Body of pancreas (tissue), 4 donors: ENCODE measurements at places on chromosomes 1 and 21. TPM values are rescaled to one million over a fixed set of nuclear protein-coding genes. Genes with fewer than 3 reads are reported as not detected.

DNA sequence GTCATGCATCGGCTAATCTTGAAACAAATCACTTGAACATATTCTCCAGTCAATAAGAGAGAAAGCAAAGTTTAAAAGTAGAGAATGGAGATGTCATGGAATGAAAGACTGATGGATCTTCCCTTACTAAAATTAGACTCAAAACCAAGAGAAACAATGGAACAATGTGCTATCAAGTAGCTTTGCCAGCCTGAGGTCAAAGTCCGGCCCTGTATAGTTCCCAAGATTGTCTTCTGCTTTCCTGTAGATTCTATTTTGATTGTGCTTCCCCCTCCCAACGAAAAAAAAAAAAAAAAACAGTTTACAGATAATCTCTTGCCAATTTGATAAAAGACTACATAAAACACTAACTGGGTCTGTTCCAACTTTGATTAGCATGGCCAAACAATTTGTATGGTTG is 40.8 kb upstream of the KIRREL1 start:
- DNase-seq = no peak
- no peak overlapping the region for H3K27ac ChIP-seq
- no peaks in the 10 kb centered on the region for H3K27me3 ChIP-seq
- no peaks in the 10 kb centered on the region for H3K36me3 ChIP-seq
- no peak overlapping the region for H3K4me3 ChIP-seq
- peaks cover 13% of the 10 kb centered on the region for H3K4me1 ChIP-seq

GRCh38 chr1:33971913-33972312 is 108.0 kb downstream of the HMGB4 start:
- H3K4me3 ChIP-seq = no peak overlapping the region
- no peak overlapping the region for H3K27ac ChIP-seq
- no peaks in the 10 kb centered on the region for H3K36me3 ChIP-seq
- DNase-seq = no peak

Gene DUSP10
- 5.4 TPM for total RNA-seq

- DNase-seq = no peak
- no peaks in the 10 kb centered on the region for H3K36me3 ChIP-seq
- H3K4me1 ChIP-seq = no peaks in the 10 kb centered on the region
- no peak overlapping the region for H3K4me3 ChIP-seq
Measured at GRCh38 chr1:64231654-64232053, 28.2 kb downstream of the UBE2U start.

Gene CIART
- total RNA-seq = 1.3 TPM

- H3K4me1 ChIP-seq = no peaks in the 10 kb centered on the region
- no peaks in the 10 kb centered on the region for H3K36me3 ChIP-seq
- H3K27me3 ChIP-seq = no peaks in the 10 kb centered on the region
Measured at GRCh38 chr1:5374192-5374591, 618.0 kb downstream of the NPHP4 start.

DNA sequence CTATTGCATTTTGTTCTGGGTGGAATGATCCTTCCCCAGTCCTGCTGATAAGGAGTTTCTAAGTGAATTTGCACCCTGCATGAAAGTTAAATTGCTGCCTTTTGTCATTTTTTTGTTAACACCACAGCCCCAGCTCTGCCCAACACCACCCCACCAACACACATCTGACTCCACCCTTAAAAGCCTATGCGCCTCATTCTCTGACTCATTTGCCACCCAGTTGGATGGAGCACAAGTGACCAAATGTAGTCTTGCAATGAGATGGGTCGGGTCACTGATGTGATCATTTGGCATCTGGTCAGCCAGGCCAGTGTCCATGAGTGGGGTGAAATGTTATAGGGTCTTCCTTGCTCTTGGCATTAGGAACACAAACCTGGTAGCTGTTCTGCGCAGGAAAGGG is 256.8 kb downstream of the KAZN start:
- H3K27ac ChIP-seq = no peak overlapping the region
- no peaks in the 10 kb centered on the region for H3K27me3 ChIP-seq
- no peak for DNase-seq
- no peak overlapping the region for H3K4me3 ChIP-seq
- H3K36me3 ChIP-seq = no peaks in the 10 kb centered on the region
- peaks cover 32% of the 10 kb centered on the region for H3K4me1 ChIP-seq

- H3K4me3 ChIP-seq = no peak overlapping the region
- no peaks in the 10 kb centered on the region for H3K4me1 ChIP-seq
- DNase-seq = no peak
- H3K36me3 ChIP-seq = no peaks in the 10 kb centered on the region
Measured at GRCh38 chr1:44144962-44145756, 3.7 kb upstream of the KLF18 start.

Gene ASCL5
- total RNA-seq = 4.6 TPM

- DNase-seq = no peak
- peaks cover 6% of the 10 kb centered on the region for H3K36me3 ChIP-seq
- H3K27ac ChIP-seq = no peak overlapping the region
- no peaks in the 10 kb centered on the region for H3K27me3 ChIP-seq
- peaks cover 24% of the 10 kb centered on the region for H3K4me1 ChIP-seq
- H3K4me3 ChIP-seq = no peak overlapping the region
Measured at GRCh38 chr1:206735553-206736031, 35.0 kb upstream of the IL19 start.

DNA sequence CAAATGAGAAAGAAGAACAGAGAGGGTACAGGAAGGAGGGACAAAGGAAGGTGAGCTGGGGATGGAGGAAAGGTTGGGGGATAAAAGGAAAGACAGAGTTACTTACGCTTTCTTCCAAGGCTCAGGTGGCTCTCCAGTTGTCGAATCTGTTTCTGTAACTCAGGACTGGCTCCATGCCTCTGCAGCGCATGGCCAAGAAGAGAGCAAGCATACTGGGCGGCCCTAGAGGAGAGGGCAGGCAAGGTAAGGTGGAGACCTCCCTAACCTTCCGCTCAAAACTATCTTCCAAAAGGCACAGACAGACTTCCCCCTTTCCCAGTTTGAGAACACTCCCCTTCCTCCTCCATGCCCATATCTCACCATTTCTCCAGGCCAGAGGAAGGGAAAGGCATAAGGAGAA is 922 bp downstream of the PEX11B start:
- H3K4me1 ChIP-seq = peaks cover 21% of the 10 kb centered on the region
- H3K27ac ChIP-seq = no peak overlapping the region
- DNase-seq = no peak

GRCh38 chr1:115373305-115373704 is 35.3 kb upstream of the NGF start:
- H3K27ac ChIP-seq = no peak overlapping the region
- no peak overlapping the region for H3K4me3 ChIP-seq
- no peaks in the 10 kb centered on the region for H3K36me3 ChIP-seq
- no peak for DNase-seq

DNA sequence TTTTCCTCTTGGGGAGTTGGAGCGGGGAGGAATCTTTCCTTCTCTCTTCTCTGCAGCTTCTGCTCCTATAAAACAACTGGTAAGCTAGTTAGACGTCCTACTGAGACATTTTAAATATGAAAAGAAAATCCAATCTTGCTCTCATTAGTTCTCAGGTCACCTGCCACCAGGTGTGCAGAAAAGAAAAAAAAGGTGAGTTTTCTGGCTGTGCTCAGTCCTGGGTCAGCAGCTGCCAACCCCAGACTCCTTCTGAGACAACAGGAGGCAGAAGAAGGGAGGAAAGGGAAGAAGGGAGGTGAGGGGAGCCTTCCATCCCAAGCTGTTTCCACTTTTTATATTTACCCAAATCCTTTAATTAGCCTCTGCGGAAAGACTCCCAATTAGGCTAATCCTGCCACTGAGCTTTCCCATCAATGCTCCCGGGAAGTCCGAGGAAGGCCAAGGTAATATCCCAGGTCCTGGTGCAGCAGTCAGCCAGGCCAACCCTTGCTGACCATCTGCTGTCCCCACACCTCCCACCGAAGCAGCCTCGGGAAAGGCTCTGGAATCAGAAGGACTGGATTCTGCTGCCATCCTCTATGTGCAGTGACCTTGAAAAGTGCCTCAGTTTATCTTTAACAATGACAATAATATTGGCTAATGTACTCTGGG is 33.4 kb downstream of the GLIS1 start:
- no peaks in the 10 kb centered on the region for H3K36me3 ChIP-seq
- H3K4me1 ChIP-seq = no peaks in the 10 kb centered on the region
- no peak overlapping the region for H3K27ac ChIP-seq

DNA sequence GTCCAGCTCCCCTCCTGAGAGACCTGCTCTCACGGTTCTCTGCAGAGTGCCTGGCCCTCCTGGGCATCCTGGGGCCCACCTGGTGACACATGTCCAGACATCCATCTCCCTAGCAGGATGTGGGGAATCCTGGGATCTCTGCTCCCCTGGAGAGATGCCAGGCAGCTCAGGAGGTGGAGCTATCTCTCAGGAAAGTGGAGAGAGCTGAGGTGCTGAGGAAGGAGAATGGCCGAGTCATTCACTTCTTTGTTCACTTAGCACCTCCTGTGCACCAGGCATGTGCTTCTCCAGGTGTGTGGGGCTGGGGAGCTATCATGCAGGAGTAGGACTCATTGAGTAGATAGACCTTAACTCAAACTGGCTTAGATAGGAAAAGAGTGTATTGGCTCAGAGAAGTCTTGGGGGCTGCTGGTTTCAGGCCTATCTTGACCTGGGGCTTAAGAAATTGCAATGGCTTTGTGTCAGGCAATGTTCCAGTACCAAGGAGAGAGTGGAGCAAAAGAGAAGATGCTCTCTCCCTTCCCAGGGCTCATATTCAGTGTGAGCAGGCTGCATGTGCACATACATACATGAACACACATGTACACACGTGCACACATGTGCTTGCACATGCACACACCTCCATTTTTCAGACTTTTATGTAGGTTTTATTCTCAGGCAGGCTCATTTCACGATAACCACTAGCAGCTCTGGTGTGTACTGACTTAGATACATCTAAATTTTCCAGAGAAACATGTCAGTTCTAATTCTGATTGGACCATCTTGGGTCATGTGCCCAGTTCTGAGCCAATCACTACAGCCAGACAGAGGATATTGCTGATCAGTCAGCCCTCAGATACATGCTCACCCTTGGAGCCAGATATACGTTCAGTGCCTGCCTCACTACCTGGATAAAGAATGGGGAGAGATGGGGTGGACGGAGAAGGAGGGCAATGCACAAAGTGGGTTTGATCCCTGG is 437.6 kb downstream of the PTPRU start:
- H3K27me3 ChIP-seq = no peaks in the 10 kb centered on the region
- no peak overlapping the region for H3K27ac ChIP-seq
- no peaks in the 10 kb centered on the region for H3K4me1 ChIP-seq

- H3K27ac ChIP-seq = no peak overlapping the region
- no peaks in the 10 kb centered on the region for H3K36me3 ChIP-seq
Measured at GRCh38 chr21:35988416-35989137, 71.7 kb downstream of the SETD4 start.

Gene HLX
- total RNA-seq = 1.6 TPM

Gene CFAP74
- total RNA-seq = under 0.01 TPM

DNA sequence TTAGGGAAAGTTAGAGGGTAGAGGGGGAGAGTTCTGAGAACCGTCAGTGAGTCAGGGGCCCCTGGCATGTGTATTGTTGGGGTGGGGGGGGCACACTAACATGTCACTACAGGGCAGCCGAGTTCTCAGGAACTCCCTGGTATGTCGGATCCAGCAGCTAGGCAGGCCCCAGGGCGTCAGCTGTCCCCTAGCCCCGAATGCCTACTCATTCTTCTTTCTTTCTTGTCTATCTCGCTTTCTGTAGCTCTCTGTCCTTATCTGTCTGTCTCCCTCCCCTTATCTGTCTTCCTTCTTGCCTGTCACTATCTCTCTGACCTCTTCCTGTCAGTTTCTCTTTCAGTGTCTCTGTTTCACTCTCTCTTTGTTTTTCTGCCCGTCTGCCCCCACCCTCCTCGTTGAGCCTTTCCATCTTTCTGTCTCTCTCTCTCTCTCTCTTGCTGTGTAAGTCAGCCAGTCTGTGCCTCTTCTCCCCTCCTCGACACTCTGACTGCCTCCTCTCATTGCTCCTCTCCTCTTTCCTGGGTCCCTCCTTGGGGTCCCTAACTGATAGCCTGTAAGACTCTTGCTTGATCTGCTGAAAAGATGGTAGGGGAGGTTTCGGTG is 2.4 kb downstream of the NTRK1 start:
- H3K4me1 ChIP-seq = peaks cover 33% of the 10 kb centered on the region
- no peak overlapping the region for H3K27ac ChIP-seq
- no peaks in the 10 kb centered on the region for H3K27me3 ChIP-seq
- no peak overlapping the region for H3K4me3 ChIP-seq
- no peak for DNase-seq

DNA sequence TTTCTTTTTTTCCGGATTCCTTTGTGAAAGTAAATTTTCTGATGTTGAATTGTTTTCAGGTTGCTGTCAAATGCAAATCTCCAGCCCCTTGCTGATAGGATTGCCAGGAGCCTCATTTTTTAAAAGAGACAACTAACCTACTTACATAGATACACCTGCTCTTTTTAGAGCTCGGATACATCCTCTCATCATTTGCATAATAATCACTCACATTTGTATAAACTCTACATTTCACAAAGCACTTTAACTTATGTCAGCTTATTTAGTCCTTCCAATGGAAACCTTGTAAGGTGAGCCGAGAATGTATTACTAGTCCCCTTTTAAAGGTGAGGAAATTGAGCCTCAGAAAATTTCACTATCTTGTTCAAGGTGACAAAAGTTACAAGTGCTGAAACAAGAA is 84.8 kb downstream of the KCTD3 start:
- no peaks in the 10 kb centered on the region for H3K4me1 ChIP-seq
- H3K4me3 ChIP-seq = no peak overlapping the region
- no peaks in the 10 kb centered on the region for H3K36me3 ChIP-seq
- no peak for DNase-seq
- no peak overlapping the region for H3K27ac ChIP-seq

GRCh38 chr21:41750051-41750450 is 16.8 kb downstream of the RIPK4 start:
- no peak overlapping the region for H3K4me3 ChIP-seq
- H3K27ac ChIP-seq = no peak overlapping the region
- no peak for DNase-seq
- H3K36me3 ChIP-seq = peaks cover 18% of the 10 kb centered on the region

- no peaks in the 10 kb centered on the region for H3K36me3 ChIP-seq
- H3K4me1 ChIP-seq = peaks cover 21% of the 10 kb centered on the region
- H3K27me3 ChIP-seq = no peaks in the 10 kb centered on the region
- H3K27ac ChIP-seq = peak within 1 kb of the TSS; percentile 55
- H3K4me3 ChIP-seq = peak within 1 kb of the TSS; percentile 43
Measured at GRCh38 chr1:236064674-236065508, at the start of gene NID1. NID1 (minus strand) TSS chr1:236065090; CDS start chr1:236065079, 11 bp downstream.

Gene VTCN1
- total RNA-seq = 20.4 TPM

DNA sequence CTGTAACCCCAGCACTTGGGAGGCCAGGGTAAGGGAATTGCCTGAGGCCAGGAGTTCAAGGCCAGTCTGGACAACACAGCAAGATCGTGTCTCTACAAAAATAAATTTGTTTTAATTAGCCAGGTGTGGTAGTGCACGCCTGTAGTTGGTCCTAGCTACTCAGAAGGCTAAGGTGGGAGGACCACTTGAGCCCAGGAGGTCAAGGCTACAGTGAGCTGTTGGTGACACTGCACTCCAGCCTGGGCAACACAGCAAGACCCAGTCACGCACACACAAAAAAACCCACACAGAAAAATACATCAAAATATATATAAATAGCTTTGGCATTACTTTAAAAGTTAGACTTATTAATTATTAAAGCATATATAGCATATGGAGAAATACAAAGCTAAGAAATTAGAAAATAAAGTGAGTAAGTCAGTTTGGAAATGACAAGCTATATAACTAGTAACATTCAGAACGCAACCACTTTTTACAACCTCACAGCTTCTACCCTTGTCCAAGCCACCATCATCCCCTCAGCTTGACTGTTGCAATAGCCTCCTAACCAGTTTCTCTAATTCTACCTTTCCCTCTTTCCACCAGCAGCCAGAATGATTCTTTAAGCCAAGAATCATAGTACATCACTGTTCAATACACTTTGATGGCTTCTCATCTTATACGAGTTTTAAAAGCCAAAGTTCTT is 14.5 kb downstream of the PIK3R3 start:
- H3K27ac ChIP-seq = no peak overlapping the region
- no peak for DNase-seq
- no peaks in the 10 kb centered on the region for H3K27me3 ChIP-seq
- H3K4me1 ChIP-seq = no peaks in the 10 kb centered on the region
- H3K36me3 ChIP-seq = no peaks in the 10 kb centered on the region
- H3K4me3 ChIP-seq = no peak overlapping the region
